ENCODE measurements at places on chromosomes 4 and X. TPM values are rescaled to one million over a fixed set of nuclear protein-coding genes. Genes with fewer than 3 reads are reported as not detected.

The STATH gene
- total RNA-seq: not detected

The WNK3 gene
- total RNA-seq: 0.51 TPM

The S100G gene
- total RNA-seq: not detected

DNA sequence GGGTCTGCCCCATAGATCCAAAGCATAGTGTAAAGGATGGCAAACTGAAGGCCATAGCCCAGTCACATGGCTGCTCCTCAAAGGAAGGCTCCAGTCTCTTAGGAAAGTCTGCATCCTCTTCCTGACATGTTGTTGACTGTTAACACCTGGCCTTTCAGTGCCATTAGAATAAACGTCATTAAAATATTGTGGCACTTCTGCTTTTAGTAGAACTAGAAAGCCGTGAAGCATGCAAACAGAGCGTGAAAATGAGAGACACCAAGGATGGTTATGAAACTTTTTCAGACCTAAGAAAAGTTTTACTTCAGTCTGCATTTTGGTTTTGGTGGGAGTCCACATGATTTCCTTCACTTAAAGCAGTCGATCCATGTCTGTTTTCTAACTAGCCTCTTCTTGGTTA, 41.1 kb upstream of the AFF2 start:
- DNase-seq: no peak
- H3K27me3 ChIP-seq: no peaks in the 10 kb centered on the region

GRCh38 chrX:138858951-138859350, 147.4 kb upstream of the FGF13 start:
- H3K4me1 ChIP-seq: no peaks in the 10 kb centered on the region
- DNase-seq: peak; percentile 58
- no peaks in the 10 kb centered on the region for H3K27me3 ChIP-seq
- no peaks in the 10 kb centered on the region for H3K36me3 ChIP-seq
